Activated gamma-delta T cell treated with Interleukin-2 at 50 U/mL for 16 hours (primary cell): ENCODE measurements at places on chromosomes 5 and 9.

GRCh38 chr5:14574096-14574495, 7.5 kb upstream of the OTULINL start:
- no peak for DNase-seq

- DNase-seq = no peak
Observed at GRCh38 chr5:17398431-17398830, 99.6 kb upstream of the TAF11L2 start.

DNA sequence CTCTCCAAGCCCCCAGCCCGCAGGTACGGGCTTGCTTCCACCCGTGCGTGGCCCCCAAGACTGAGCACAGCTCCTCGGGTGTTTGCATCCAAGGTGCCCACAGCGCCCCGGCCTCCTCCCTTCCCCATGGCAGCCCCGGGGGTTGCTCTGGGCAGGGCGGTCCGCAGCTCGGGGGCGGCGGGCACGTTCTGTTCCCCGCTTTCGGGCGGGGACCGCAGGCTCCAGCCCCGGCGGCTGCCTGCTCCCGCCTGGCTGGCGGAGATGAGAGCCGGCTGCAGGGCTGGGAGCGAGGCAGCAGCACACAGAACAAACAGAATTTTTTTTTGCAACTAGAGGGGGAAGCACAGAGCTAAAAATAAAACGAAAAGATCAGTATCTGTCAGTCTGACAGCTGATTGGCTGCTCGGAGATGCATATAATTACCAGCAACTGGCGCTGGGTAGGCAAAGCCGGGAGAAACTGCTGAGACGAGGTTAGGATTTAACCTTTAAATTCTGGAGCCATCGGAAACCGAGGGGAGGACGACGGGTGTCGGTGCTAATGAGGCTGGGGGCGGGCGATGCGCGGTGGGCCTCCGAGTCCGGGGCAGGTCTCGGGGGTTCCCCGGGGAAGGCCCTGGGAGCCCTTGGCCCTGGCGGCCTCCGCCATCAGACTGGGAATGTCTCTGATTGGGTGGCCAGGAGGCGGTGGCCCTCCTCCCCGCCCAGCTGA, 142.7 kb upstream of the IER5L start:
- peak; percentile 31 for DNase-seq

DNA sequence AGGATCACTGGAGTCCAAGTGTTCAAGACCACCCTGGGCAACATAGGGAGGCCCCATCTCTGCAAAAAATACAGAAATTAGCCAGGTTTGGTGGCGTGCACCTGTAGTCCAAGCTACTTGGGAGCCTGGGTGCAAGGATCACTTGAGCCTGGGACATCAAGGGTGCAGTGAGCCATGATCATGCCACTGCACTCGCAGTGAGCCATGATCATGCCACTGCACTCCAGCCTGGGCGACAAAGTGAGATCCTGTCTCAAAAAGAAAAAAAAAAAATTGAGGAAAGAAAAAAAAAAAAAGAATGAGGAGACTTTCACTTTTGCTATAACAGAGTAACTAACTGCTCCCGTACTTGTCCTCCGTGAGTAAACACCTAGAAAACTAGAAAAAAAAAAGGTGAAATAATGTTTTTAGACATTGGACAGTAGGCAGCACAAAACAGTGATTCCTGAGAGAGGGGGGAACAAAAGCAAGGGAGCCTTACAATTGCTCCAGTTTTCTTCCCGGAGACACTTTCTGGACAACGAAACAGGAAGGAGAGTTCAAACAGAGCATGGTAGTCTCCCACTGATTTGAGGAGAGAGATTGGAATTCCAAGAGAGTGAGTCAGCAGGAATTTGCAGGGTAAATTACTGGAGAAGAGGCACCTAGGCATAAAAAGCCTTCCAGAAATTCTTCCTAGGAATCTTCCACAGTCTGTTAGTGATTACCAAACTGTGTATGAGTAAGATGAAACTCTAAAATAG, 6.9 kb upstream of the ZBTB5 start:
- no peak for DNase-seq

DNA sequence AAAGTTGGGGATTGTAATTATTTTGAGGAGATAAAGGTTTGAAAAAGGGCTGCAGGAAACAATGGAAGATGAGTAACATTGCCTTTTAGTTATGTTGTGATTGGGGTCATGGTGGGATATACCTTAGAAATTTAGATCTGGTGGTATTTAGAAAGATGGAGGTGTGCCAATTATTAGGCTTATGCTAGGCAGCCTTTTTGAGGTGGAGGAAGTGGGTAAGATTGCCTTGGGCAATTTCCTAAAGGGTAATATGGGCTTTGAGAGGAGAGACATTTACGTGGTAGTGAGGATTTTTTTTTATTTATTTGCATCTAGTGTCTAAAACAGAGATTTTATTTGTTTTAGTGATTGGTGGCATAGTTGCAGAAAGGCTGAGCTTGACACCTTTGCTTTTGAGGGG, 10.5 kb downstream of the HSPA4 start:
- DNase-seq = no peak

- no peak for DNase-seq
Observed at GRCh38 chr5:83277953-83278352, 193.6 kb upstream of the VCAN start.

DNA sequence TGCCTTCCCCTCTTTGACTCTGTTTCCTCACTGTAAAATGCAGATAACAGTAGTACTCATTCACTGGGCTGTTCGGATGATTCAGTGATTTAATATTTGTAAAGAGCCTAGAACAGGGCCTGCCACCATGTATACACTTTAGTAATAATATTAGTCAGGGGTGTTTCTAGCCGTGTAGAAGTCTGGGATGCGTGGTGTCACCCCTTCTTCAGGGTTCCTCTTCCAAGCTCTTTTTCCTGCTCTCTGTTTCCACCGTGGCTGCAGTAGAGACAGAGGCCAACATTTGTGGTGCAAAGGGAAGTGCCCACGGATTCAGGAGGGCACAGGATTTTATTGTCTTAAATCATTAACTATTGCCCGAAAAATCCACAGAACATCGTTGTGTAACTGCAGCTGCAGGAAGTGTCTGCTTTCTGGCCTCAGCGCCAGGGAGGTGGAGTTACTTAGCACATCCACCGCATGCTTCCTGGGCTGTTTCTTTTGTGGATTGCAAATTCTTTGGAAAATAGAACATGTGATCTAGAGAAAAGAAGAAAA, 61.7 kb downstream of the TRIO start:
- no peak for DNase-seq

- no peak for DNase-seq
Observed at GRCh38 chr5:112189391-112189790, 229.7 kb downstream of the EPB41L4A start.

- DNase-seq = no peak
Observed at GRCh38 chr5:131378721-131379541, 115.1 kb downstream of the CDC42SE2 start.

DNA sequence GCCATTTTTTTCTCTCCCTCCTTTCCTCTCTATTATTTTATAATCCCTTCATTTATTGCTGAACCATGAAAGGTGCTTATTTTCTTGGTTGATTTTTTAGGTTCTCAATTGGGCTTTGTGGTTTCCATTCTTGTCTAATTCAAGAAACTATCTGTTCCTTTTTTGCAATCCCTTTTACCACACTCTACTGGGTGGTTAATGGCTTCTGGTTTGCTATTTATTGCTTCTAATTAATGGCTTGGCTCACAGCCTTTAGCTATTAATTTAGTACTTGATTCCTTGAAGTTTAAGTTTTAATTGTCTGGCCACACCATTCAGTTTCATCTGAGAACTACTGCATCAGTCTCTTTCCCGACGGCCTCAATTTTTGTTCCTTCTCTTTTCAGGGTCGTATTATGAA, 5.6 kb downstream of the FRRS1L start:
- DNase-seq = no peak

GRCh38 chr5:76867038-76867437, 17.2 kb downstream of the S100Z start:
- no peak for DNase-seq

GRCh38 chr5:147406636-147407035, 103.2 kb downstream of the DPYSL3 start:
- DNase-seq = no peak

- no peak for DNase-seq
Observed at GRCh38 chr9:106421772-106422171, 441.2 kb upstream of the ZNF462 start.

DNA sequence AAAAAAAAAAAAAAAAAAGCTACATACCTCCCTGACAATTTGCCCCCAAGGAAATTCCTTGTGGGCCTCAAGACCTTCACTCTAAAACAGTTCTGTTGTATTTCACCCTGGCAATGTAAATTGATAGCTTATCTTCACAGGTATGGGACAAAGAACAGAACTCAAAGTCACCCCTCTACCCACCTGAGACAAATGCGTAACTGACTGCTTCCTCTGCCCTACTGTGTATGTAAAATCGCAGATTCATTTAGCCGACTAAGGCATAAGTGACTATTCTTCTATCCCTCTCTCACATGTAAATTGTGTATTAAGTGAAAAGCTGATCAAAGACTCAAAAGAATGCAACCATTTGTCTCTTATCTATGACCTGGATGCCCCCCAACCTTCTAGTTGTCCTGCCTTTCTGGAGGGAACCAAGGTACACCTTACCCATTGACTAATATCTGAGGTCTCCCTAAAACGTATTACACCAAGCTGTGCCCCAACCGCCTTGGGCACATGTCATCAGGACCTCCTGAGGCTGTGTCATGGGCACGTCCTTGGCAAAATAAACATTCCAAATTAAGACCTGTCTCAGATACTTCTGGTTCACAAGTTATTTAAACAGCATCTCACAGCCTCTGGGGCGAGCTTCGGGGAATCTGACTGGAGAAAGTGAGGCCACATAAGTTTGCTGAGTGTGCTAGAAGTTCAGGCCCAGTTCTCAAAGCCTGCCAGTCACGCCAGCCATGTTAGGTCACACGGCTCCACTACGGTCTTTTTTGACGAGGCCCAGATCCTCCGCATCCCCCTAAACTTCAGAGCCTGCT, 954 bp downstream of the TBCA start:
- no peak for DNase-seq

DNA sequence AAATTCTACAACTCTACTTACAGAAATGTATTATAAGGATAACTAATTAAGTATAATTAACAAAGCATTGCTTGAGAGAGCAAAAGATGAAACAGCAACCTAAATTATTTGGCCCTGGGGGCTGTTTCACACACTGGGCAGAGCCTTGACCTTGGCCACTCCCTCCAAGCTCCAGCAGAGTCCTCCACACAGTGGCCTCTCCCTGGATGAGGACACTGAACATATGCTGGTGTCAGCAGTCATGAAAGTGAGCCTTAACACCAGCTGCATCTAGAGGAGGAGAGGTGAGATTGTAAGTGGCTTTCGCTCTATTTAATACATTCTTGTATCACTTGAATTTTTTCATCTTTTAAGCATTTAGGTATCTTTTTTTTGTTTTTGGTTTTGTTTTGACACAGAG, 23.3 kb upstream of the ZDHHC12 start:
- no peak for DNase-seq

DNA sequence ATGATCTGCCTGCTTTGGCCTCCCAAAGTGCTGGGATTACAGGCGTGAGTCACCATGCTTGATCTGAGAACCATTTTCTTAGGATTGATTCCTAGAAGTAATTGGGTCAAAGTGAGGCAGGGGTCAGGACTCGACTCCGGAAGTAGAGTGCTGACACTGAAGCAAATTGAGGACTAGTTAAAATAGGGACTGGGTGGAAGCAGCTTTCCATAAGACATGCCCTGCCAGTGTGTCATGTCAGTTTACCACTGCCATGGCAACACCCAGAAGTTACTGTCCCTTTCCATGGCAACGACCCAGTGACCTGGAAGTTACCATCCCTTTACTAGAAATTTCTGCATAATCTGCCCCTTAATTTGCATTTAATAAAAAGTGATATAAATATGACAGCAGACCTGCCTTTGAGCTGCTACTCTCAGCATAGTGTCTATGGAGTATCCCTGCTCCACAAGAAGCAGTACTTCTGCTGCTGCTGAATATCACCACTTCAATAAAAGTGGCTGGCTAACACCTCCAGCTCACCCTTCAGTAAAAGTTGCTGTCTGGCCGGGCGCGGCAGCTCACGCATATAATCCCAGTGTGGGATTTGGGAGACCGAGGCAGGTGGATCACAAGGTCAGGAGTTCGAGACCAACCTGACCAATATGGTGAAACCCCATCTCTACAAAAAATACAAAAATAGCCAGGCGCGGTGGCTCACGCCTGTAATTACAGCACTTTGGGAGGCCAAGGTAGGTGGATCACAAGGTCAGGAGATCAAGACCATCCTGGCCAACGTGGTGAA, 47.8 kb upstream of the JADE2 start:
- no peak for DNase-seq

- DNase-seq = no peak
Observed at GRCh38 chr5:144205141-144205551, 34.5 kb downstream of the KCTD16 start.

DNA sequence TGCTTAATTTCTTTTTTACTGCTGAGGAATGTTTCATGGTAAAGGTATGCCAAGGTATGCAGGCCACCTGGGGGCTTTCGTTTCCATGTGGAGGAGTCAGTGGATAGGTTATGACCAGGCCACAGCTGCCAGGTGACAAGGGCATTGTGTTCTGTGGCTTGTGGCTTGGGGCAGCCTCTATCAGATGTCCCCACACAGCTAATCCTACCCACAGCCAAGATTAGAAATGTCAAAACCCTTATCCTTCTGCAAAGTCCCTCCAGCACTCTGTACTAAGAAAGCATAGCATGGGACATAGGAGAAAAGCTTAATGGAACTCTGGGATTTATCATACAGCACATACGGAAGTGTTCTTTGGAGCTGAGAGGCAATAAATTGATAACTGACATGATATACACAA, 171.2 kb upstream of the S1PR3 start:
- DNase-seq = no peak

- no peak for DNase-seq
Observed at GRCh38 chr5:78526049-78526525, 122.5 kb downstream of the LHFPL2 start.

DNA sequence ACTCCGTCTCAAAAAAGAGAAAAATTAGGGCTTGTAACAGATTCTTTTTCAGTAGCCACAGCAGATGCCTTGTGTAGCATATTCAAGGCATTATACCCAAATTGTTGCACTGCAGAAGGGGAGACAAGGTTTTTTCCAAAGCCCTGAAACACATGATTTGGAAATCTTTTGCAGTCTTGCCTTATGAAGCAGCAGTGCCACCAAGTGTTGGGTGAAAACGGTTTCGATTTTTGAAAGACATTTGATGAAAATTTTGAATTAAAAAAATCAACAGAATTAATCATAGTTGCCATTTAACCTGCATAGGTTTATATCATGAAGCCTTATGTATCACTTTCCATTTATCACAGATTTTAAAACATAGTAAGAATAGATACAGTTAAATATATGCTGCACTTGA, 479.5 kb downstream of the TAF11L14 start:
- DNase-seq = no peak

DNA sequence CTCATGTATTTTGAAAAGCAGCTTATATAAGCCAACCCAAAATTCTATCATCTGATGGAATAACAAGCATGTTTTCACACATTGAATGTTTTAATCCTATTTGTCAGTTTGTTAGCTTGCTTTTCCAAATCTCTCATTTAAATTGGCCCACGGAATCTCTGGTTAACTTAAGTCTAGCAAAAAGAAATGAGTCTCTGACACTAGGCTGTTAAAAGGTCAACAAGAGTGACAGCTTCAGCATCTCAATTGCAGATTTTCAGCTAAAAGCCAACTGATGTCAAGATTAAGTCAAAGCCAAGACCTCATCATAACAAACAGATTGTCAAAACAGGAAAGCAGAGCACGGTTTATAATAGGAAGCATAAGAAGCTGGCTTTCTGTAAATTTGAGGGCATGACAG, 49.4 kb upstream of the CDH9 start:
- DNase-seq = no peak

GRCh38 chr5:170538096-170538465, 34.3 kb downstream of the KCNIP1 start:
- DNase-seq = no peak
